ENCODE measurements at places on chromosomes 6 and 20.

GRCh38 chr20:54227241-54227640 is 19.4 kb downstream of the PFDN4 start:
- DNase-seq = no peak

- DNase-seq = peak; percentile 62
These were observed 603.2 kb downstream of the RNF144B start for GRCh38 chr6:18990059-18990978.

DNA sequence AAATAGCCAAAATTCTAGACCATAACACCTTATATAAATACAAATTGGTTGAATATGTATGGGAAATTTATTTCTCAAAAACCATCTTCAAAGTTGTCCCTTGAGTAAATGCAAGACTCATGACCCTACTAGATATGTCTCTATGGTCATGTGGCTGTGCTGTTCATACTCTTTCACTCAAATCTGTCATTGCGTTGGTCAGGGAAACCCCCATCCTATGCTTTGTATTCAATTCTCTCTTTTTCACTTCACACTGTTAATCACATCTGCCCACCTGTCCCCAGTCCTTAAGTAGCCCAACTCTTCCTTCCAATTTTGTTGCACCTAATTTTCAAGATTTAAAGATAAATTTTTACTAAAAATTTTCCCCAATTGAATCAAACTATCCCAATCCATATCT is 51.0 kb downstream of the RPS12 start:
- no peak for DNase-seq

DNA sequence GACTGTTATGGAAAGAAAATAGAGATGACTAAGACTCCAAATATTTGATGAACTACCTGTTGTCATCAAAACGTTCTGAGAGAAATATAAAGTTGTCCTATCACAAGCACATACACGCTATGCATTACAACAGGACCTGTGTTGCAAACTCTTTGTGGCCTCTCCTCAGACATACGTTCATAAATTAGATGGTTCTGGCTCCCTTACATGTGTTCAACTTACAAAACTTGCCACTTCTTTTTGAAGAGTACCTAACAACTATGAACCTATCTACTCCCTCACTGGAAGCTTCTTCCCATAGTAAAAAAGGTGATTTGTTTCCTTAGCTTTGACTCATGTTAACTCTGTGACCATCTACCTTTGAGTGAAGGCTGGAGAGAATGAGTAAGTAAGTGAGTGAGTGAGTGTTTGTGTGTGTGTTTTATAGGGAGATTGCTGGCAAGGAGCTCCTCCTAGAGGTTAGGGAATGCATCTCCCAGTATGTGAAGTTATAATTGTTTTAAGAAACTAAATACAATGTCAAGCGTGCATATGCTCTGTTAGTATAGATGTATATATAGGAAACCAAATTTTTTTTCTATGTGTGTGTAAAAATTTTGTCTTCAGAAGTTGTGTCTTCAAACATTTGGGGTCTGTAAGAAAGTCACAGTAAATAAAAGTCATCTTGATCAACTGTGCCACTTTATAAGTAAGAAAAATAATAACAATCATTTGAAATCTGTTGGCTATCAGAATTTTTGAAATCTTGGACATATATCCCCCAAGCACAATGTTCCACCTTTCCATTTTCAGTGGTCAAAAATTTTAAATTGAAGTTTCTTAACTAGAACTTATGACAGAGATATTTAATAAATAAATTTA is 1211.1 kb upstream of the GJE1 start:
- no peak for DNase-seq

- DNase-seq = no peak
These were observed 1607.2 kb downstream of the GRIK2 start for GRCh38 chr6:103000688-103001087.

DNA sequence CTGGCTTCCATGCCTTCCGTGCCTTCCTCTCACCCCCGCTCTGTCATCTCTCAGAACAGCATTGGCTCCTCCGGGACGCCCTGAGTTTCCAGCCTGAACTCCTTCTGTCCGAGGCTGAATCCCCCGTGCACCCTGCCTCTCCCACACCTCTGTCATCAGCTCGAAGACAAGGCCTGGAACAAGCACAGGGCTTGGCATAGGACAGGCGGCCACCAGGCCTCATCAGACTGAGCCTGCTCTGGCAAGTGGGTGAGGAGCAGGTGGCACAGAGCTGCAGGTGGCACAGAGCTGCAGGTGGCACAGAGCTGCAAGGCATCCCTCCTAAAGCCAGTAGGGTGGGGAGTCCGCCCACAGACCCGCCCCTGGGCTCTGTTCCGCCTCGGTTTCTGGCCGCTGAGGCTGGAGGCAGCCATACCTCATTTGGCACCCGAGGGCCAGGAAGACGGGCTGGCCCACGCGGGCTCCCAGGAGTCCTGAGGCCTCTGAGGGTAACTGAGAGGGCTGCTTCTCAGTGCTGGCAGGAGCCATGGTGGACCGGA is 60.2 kb downstream of the EZR start:
- DNase-seq = no peak

DNA sequence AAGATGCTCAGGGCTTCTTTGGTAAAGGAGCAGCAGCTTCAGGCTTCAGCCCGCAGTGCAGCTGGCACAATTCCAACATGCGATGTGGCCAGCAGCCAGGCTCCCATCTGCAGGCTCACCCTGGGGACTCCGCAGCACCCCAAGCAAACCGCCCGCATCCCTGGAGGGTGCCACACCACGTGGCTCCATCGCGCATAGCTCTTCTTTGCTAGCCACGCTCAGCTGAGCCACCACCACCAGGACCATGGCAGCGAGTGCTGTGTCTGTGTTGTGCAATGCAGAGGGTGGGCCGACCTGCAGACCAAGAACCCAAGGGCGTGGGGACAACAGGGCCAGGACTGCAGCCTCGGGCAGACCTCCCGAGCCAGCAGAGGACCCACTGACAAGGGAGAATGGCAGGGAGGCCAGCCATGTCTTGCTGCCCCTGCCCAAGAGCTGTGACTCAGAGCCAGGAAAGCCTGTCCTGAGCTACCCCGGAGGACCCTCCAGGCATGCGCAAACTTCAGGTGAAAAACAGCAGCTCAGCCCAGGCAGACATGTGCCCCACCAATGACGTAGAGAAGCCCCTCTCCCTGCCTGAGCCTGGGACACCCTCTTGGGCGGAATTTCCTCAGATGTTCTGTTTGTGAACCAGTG is 87.8 kb downstream of the GINS1 start:
- DNase-seq = no peak

- no peak for DNase-seq
These were observed 165.5 kb upstream of the SCGN start for GRCh38 chr6:25486550-25486949.

- DNase-seq = no peak
These were observed 58.5 kb downstream of the MRPL14 start for GRCh38 chr6:44068607-44069296.

Data from activated effector memory CD4-positive, alpha-beta T cell treated with anti-CD3 and anti-CD28 coated beads, Interleukin-2, amount 50 U/mL, for 16 hours (primary cell).